ENCODE measurements at places on chromosomes 16 and 17.

GRCh38 chr17:80885947-80886582 is 105.6 kb upstream of the CHMP6 start:
- DNase-seq: no peak

DNA sequence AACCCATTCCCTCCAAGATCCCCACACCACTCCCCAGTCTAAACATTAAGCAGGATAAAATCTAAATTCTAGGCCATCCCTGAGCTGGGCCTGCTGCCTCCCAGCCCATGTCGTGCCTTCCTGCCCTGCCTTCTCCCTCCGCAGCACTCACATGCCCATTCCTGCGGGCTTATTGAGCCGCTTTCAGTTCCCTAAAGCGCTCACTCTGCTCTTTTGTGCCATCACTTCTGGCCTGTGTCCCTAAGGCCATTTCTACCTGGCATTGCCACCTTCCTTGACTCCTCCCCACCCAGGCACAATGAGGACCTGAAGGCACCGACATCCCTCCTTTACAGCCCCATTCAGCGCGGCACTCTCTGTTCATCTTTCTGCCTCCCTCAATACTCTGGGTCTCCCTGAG is 13.0 kb upstream of the RAB5C start:
- no peak for DNase-seq

- DNase-seq: no peak
Observed at GRCh38 chr16:54240271-54241129, 46.1 kb downstream of the IRX3 start.

DNA sequence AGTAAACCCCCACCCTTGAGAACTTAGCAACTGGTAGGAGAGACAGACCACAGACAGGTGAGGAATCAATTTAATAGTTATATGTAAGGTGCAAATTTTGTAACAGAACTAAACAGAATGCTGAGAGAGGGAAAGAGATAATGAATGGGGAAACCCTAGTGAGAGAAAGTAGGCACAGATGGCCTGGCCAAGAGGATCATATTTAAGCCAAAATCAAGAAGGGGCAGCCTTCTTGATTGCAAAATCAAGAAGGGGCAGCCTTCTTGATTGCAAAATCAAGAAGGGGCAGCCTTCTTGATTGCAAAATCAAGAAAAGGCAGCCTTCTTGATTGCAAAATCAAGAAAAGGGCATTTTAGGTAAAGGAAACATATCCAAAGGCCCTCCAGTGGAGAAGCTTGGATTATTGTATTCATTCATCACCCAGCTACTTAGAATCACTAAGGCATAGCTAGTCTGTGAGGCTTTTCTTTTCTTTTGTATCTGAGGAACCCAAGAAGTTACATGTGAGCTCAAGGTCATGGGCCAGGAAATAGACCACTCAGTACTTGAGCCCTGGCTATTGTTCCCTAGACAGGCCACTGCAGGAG is 190.6 kb downstream of the CYLD start:
- no peak for DNase-seq

- no peak for DNase-seq
Observed at GRCh38 chr17:78472035-78472905, 93.8 kb downstream of the PGS1 start.

GRCh38 chr16:79061181-79061580 is 539.4 kb downstream of the MAF start:
- no peak for DNase-seq

GRCh38 chr17:44928950-44929720 is 13.8 kb upstream of the GFAP start:
- no peak for DNase-seq

DNA sequence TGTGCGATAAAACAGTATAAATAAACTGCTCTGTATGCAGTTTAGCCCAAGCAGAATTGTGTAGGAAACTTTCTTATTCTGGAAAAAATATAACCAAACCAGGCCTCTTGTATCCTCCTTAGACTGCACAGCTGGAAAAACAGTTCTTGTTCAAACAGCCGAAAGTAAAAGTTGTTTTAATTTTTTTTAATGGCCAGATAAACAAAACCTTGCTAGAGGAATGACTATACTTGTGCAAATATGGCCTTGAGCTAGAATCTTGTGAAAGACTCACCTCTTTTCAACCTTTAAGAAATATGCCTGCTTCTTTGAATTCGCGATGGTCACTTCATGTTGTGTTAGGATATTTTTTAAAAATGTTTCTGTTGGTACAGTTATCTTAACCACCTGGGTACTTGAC is 114.5 kb upstream of the MAF start:
- DNase-seq: no peak

GRCh38 chr16:76607317-76607716 is 330.1 kb downstream of the CNTNAP4 start:
- DNase-seq: no peak

DNA sequence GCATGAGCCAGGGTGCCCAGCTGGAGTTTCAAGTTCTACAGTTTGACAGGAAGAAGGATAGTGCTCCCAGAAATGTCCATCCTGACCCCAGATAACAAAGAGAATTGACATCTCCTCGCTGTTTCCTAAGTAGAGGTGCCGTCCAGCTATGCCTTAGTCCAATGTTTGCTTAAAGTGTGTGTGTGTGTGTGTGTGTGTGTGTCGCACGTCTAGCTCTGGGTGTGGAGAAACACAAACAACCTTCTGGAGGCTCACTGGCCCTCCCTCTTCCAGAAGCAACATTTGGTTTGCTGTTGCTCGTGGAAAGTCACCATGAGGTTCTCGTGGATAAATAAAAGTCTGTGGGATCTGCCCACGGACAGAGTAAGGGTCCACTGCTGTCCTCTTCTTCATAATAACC is 22.1 kb downstream of the EMP2 start:
- no peak for DNase-seq

- no peak for DNase-seq
Observed at GRCh38 chr16:6548507-6548906, 784.1 kb upstream of the RBFOX1 start.

GRCh38 chr16:10039220-10040096 is 142.8 kb downstream of the GRIN2A start:
- no peak for DNase-seq

GRCh38 chr16:81702506-81702905 is 76.6 kb upstream of the PLCG2 start:
- no peak for DNase-seq

- no peak for DNase-seq
Observed at GRCh38 chr16:22397464-22397863, 23.0 kb upstream of the CDR2 start.
